ENCODE measurements at places on chromosomes 3 and 15. TPM values are rescaled to one million over a fixed set of nuclear protein-coding genes. Genes with fewer than 3 reads are reported as not detected.

FOXB1 gene
- total RNA-seq, result 0.57 TPM

GRCh38 chr3:155110022-155110421 lies 29.9 kb downstream of the MME start:
- no peak for DNase-seq

DNA sequence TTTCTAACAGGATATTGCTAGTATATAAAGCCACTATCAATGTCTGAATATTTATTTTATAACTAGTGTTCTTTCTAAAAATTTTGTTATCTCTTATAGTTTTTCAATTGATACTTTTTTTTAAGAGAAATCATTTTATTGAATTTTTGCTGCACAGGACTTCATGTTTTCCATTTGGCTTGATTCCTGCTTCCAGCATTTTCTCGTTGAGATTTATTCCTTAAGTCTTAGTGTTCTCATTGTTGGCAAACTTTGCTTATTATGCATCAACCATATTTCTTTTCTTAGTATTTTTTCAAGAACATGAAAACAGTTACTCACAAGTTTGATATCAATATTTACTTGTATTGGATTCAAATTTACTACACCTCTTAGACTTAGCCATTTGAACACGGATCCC lies 113.4 kb downstream of the UNC13C start:
- no peak for DNase-seq

DNA sequence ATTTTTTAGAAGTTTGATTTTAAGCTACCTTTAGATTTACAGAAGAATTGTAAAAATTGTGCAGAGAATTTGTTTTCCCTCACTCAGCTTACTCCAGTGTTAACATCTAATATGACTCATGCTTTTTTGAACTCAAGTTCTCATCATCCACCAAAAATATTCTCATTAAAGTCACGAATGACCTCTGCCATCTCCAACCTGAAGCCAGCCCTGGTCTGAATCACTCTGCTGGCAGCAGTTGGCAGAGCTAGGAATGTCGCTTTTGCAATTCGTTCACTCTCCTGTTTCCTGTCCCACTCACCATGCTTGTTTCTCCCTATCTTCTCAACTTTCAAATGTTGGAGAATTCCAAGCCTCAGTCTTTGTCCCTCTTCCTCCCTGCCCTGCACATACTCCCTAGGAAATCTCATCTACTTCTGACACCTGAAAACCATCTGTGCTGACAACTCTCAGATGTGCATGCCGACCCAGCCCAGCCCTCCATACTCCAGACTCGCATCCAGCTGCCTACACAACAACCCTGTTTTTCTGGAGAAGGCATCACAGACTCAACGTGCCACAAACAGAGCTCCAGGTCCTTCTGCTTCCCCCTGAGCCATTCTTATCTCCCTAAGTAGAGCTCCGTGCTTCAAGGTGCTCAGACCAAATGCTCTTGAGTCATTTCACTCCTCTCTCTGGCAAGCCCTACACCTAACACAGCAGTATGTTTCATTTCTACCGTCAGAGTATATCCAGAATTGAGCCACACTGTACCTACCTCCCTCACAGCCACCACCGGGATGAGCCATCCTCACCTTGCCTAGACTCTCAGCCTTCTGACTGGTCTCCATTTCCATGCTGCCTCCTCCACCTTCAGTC lies 24.9 kb downstream of the PRR23E start:
- no peak for DNase-seq
